Kidney (tissue), 22 donors: ENCODE measurements at places on chromosomes 16 and 17. TPM values are rescaled to one million over a fixed set of nuclear protein-coding genes. Genes with fewer than 3 reads are reported as not detected.

GRCh38 chr16:4803898-4804762 lies 1.7 kb upstream of the ROGDI start:
- no peaks in the 10 kb centered on the region for H3K27me3 ChIP-seq
- no peaks in the 10 kb centered on the region for H3K4me1 ChIP-seq
- no peak overlapping the region for H3K4me3 ChIP-seq

- H3K4me1 ChIP-seq = no peaks in the 10 kb centered on the region
- DNase-seq = no peak
- H3K4me3 ChIP-seq = no peak overlapping the region
Observed at GRCh38 chr17:15931394-15931793, 13.5 kb upstream of the ADORA2B start.

GRCh38 chr17:64005734-64006167 lies 7.6 kb downstream of the PRR29 start:
- no peaks in the 10 kb centered on the region for H3K36me3 ChIP-seq
- H3K4me3 ChIP-seq = no peak overlapping the region
- no peaks in the 10 kb centered on the region for H3K27me3 ChIP-seq
- no peak for DNase-seq
- H3K27ac ChIP-seq = peak overlapping the region; percentile 59

DNA sequence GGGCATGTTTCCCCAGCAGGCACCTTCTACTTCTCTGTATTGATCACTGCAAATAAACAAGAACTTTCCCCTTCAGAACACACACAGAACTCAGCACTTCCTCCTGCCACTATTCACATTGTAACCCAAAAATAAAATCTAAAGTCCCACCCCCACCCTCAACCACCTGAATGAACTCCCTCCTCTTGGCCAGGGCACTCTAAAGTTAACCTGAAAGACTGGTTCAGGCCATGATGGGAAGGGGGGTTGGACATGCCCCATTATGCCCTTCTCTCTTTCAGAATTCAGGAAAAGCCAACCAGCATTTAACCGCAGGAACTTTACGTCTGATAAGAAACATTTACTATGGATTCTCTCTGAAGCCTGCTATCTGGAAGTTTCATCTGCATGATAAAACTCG lies 27.4 kb upstream of the CCL2 start:
- H3K4me1 ChIP-seq = no peaks in the 10 kb centered on the region
- H3K36me3 ChIP-seq = no peaks in the 10 kb centered on the region
- H3K4me3 ChIP-seq = no peak overlapping the region

- no peaks in the 10 kb centered on the region for H3K27me3 ChIP-seq
- peaks cover 70% of the 10 kb centered on the region for H3K36me3 ChIP-seq
- peaks cover 13% of the 10 kb centered on the region for H3K4me1 ChIP-seq
- H3K4me3 ChIP-seq = no peak overlapping the region
- DNase-seq = peak; percentile 54
Observed at GRCh38 chr17:81568416-81568815, 16.3 kb upstream of the FAAP100 start.

DNA sequence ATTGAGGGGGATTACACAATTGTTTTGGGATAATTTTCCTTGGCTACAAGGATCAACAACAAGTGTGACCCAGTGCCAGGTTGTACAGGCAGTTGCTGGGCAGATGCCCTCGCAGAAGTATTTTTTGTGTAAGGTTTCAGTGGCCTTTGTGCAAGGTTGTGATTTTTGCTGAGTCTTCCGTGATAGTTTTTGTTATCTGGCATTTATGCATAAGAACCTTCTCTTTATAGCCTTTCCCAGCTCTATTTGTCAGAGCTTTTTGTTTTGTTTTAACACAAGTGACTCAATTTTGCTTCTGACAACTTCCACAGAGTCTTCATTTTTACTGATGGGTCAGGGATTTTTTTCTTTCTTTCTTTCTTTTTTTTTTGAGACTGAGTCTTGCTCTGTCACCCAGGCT lies 6.7 kb upstream of the PRPSAP1 start:
- no peak for DNase-seq
- peaks cover 5% of the 10 kb centered on the region for H3K4me1 ChIP-seq
- H3K27me3 ChIP-seq = no peaks in the 10 kb centered on the region
- no peak overlapping the region for H3K4me3 ChIP-seq
- no peaks in the 10 kb centered on the region for H3K36me3 ChIP-seq
- H3K27ac ChIP-seq = no peak overlapping the region

DNA sequence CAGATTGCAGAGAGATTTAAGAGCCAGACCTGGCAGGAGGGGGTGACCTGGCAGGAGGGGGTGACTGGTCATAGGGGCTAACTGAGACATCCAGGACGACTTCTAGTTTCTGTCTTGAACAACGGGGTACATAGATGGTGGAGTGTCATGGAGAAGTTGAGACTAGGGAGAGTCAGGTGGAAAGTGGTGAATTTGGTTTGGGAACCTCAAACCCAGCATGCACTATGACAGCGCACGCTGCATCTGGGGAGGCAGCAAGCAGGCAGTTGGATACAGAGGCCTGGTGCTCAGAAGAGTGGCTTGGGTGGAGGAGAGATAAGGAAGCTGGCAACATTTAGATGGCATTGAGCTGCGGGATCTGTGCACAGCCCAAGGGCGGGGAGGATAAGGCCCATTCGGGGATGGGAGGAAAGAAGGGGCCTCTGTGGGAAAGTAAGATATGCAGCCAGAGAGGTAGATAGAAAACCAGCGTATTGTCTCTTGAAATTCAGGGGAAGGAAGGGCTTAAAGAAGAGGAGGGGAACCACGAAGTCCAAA lies 4.5 kb downstream of the RIPOR1 start:
- DNase-seq = no peak
- H3K27ac ChIP-seq = no peak overlapping the region
- no peaks in the 10 kb centered on the region for H3K36me3 ChIP-seq

DNA sequence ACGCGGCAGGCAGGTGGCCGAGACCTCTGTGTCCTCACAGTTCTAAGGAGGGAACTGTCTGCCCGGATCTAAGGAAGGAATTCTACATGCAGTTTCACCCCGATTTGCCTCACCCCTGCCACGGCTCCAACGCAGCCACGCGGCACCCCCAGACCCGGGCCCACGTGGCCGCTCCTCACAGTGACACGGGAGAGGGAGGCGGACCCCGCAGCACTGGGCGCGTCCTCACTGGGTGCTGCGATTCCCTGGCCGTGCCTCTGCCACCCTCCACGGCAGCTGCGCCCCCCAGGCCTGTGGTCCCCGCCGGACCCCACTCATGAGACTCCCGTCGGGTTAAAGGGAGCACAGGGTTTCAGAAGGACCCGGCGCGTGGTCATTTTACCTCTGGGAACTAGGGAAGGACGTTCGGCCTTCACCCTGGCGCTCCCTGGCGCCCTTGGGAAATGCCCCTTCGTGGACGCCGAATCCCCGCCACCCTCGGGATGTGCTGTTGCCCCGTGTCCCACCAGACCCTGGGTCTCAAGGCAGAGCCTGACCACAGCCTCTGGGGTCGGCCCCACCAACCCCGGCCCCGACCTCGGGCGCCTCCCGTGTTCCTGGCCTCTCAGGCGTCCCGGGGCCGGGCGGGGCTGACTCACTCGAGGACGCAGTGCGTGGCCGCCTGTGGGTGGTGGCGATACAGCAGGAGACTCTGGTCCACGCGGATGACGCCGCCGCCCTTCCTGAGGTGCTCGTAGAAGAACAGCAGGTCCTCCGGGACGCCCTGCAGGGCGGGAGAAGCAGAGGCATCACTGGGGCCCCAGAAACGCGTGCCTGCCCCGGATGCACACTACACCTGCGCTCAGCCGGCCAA lies 118.8 kb upstream of the METRNL start:
- DNase-seq = no peak
- no peaks in the 10 kb centered on the region for H3K4me1 ChIP-seq

- no peak overlapping the region for H3K4me3 ChIP-seq
- no peak for DNase-seq
- H3K27ac ChIP-seq = no peak overlapping the region
- no peaks in the 10 kb centered on the region for H3K4me1 ChIP-seq
- no peaks in the 10 kb centered on the region for H3K36me3 ChIP-seq
Observed at GRCh38 chr17:20141198-20141972, 132.2 kb downstream of the SPECC1 start.

GRCh38 chr16:21523411-21524067 lies 75.8 kb upstream of the METTL9 start:
- no peaks in the 10 kb centered on the region for H3K27me3 ChIP-seq
- H3K27ac ChIP-seq = no peak overlapping the region
- no peaks in the 10 kb centered on the region for H3K36me3 ChIP-seq
- peak; percentile 49 for DNase-seq
- H3K4me3 ChIP-seq = no peak overlapping the region

- no peak overlapping the region for H3K27ac ChIP-seq
- no peak overlapping the region for H3K4me3 ChIP-seq
- DNase-seq = no peak
- peaks cover 5% of the 10 kb centered on the region for H3K4me1 ChIP-seq
- no peaks in the 10 kb centered on the region for H3K36me3 ChIP-seq
Observed at GRCh38 chr17:65071861-65072260, 15.3 kb upstream of the GNA13 start.

- no peaks in the 10 kb centered on the region for H3K4me1 ChIP-seq
- DNase-seq = no peak
- H3K27me3 ChIP-seq = no peaks in the 10 kb centered on the region
Observed at GRCh38 chr17:4956493-4957061, 5.7 kb downstream of the ENO3 start.

- H3K4me3 ChIP-seq = no peak overlapping the region
Observed at GRCh38 chr17:61700252-61700651, 109.2 kb upstream of the NACA2 start.

DNA sequence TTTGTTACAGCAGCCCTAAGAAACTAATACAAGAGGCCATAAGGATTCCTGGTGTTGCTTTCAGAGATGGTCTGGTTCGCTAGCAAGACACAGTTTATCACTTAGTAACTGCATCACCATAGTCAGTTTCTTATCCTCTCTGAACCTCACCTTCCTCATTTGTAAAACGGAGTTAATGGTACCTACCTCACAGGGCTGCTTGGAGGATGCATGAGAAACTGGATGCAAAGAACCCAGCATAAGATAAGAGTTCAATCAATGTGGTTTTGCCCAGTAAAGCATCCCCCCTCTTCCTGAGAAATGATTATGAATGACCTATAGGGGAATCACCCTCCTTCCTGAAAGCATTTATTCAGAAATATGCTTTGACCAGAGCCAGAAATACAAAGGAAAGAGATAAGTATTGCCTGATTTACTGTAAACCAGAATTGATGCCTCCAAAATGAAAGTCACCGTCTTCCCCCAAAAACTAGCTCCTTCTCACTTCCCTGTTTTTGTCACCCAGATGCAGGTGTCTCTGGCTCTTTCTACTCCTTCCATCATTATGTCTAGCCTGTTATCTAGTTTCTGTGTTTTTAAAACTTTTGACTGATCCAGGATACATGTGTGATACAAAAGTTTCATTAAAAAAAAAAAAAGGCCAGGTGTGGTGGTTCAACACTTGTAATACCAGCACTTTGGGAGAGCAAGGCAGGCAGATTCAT lies 2.8 kb upstream of the TEFM start:
- H3K4me3 ChIP-seq = no peak overlapping the region
- H3K27me3 ChIP-seq = no peaks in the 10 kb centered on the region
- H3K27ac ChIP-seq = no peak overlapping the region
- H3K36me3 ChIP-seq = no peaks in the 10 kb centered on the region
- H3K4me1 ChIP-seq = peaks cover 3% of the 10 kb centered on the region
- no peak for DNase-seq

- H3K27me3 ChIP-seq = no peaks in the 10 kb centered on the region
- no peaks in the 10 kb centered on the region for H3K36me3 ChIP-seq
- no peak for DNase-seq
- no peak overlapping the region for H3K4me3 ChIP-seq
Observed at GRCh38 chr16:17828012-17828411, 357.3 kb upstream of the XYLT1 start.

GRCh38 chr16:5867250-5867649 lies 769.7 kb upstream of the EEF2KMT start:
- H3K4me3 ChIP-seq = no peak overlapping the region
- H3K27ac ChIP-seq = no peak overlapping the region
- H3K36me3 ChIP-seq = no peaks in the 10 kb centered on the region
- no peaks in the 10 kb centered on the region for H3K27me3 ChIP-seq
- no peak for DNase-seq
- H3K4me1 ChIP-seq = no peaks in the 10 kb centered on the region

- no peaks in the 10 kb centered on the region for H3K27me3 ChIP-seq
- no peaks in the 10 kb centered on the region for H3K36me3 ChIP-seq
- no peak overlapping the region for H3K4me3 ChIP-seq
- no peaks in the 10 kb centered on the region for H3K4me1 ChIP-seq
Observed at GRCh38 chr16:31517800-31518402, 9.7 kb upstream of the RUSF1 start.

GRCh38 chr17:80996422-80997305 lies 5.0 kb downstream of the CHMP6 start:
- peaks cover 17% of the 10 kb centered on the region for H3K4me1 ChIP-seq
- no peak overlapping the region for H3K4me3 ChIP-seq
- no peak for DNase-seq
- no peak overlapping the region for H3K27ac ChIP-seq
- H3K27me3 ChIP-seq = no peaks in the 10 kb centered on the region

- H3K27me3 ChIP-seq = no peaks in the 10 kb centered on the region
- H3K27ac ChIP-seq = no peak overlapping the region
- H3K4me3 ChIP-seq = no peak overlapping the region
- H3K36me3 ChIP-seq = no peaks in the 10 kb centered on the region
Observed at GRCh38 chr17:58980706-58981481, 125.8 kb downstream of the TRIM37 start.

DNA sequence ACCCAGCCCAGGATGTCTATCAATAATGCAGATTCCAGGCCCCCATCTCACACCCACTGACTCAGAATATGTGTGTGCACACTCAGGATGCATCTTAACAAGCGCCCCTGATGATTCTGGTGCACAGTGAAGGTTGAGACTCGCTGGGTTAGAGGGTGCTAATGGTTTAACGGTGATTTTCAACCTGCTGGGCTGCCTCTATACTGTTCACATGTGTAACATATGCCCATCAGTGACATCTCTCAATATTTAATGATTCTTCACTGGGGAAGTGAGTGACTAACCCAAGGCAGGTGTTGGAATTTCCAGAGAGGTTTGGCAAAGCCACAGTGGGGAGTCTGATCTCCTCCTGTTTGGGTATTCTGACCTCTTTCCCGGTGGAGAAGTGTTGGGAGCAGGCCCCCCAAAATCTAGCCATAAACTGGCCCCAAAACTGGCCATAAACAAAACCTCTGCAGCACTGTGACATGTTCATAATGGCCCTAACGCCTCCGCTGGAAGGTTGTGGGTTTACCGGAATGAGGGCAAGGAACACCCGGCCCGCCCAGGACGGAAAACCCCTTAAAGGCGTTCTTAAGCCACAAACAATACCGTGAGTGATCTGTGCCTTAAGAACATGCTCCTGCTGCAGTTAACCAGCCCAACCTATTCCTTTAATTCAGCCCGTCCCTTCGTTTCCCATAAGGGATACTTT lies 4.1 kb upstream of the DOC2B start:
- H3K36me3 ChIP-seq = no peaks in the 10 kb centered on the region
- no peak for DNase-seq
- no peak overlapping the region for H3K4me3 ChIP-seq
- H3K27ac ChIP-seq = no peak overlapping the region
- H3K4me1 ChIP-seq = peaks cover 3% of the 10 kb centered on the region
- H3K27me3 ChIP-seq = no peaks in the 10 kb centered on the region

- H3K27ac ChIP-seq = peak within 1 kb of the TSS; percentile 76
- no peaks in the 10 kb centered on the region for H3K36me3 ChIP-seq
- no peaks in the 10 kb centered on the region for H3K4me1 ChIP-seq
Observed at GRCh38 chr17:28842282-28843012, at the start of gene FAM222B. Gene FAM222B (minus strand): TSS chr17:28842790. CDS start chr17:28766667, 76,123 bp downstream.

Gene CDYL2
- total RNA-seq = 27.3 TPM

Gene ZNF19
- 22.3 TPM for total RNA-seq

Gene CDR2
- 29.6 TPM for total RNA-seq

Gene RUNDC3A
- 2.2 TPM for total RNA-seq

Gene GNAO1
- total RNA-seq = 4.3 TPM

Gene ENPP7
- 0.94 TPM for total RNA-seq

Gene MRM3
- total RNA-seq = 14.4 TPM

Gene NPIPB2
- total RNA-seq = 12.4 TPM

Gene P2RX1
- 11.2 TPM for total RNA-seq

Gene MSLN
- 19.4 TPM for total RNA-seq
